Renal cortex interstitium (tissue), 15 donors: ENCODE measurements at places on chromosomes 2 and 18. TPM values are rescaled to one million over a fixed set of nuclear protein-coding genes. Genes with fewer than 3 reads are reported as not detected.

The SPR gene
- polyA plus RNA-seq = 8.9 TPM

The C2orf78 gene
- not detected for polyA plus RNA-seq

The MLPH gene
- 2.2 TPM for polyA plus RNA-seq

The MSTN gene
- 1.4 TPM for polyA plus RNA-seq

The ABCG5 gene
- polyA plus RNA-seq = 0.55 TPM

The CAPN13 gene
- 1.2 TPM for polyA plus RNA-seq

The MC5R gene
- polyA plus RNA-seq = not detected

The AQP12B gene
- 0.48 TPM for polyA plus RNA-seq

The PDE11A gene
- polyA plus RNA-seq = 6.7 TPM

The MYOM1 gene
- 8.1 TPM for polyA plus RNA-seq

The CACNB4 gene
- polyA plus RNA-seq = 16.7 TPM

The LCT gene
- polyA plus RNA-seq = 0.05 TPM

The ANKRD23 gene
- 6.9 TPM for polyA plus RNA-seq

The IL37 gene
- 0.40 TPM for polyA plus RNA-seq

The DAW1 gene
- polyA plus RNA-seq = 0.45 TPM

The DRC1 gene
- 4.6 TPM for polyA plus RNA-seq

The SERPINB2 gene
- polyA plus RNA-seq = 0.33 TPM

The ECEL1 gene
- polyA plus RNA-seq = 27.8 TPM

The CXCR1 gene
- 0.16 TPM for polyA plus RNA-seq

The SERPINB13 gene
- polyA plus RNA-seq = not detected

The KCNE4 gene
- polyA plus RNA-seq = 18.5 TPM

The RBKS gene
- polyA plus RNA-seq = 7.5 TPM

The BMP10 gene
- not detected for polyA plus RNA-seq

The HMSD gene
- polyA plus RNA-seq = 2.2 TPM

The DPP10 gene
- 13.1 TPM for polyA plus RNA-seq

The KCNJ13 gene
- 2.7 TPM for polyA plus RNA-seq

The CRYGC gene
- polyA plus RNA-seq = not detected

The ALPP gene
- polyA plus RNA-seq = not detected

The MROH2A gene
- polyA plus RNA-seq = 0.27 TPM

The CDCA7 gene
- polyA plus RNA-seq = 42.9 TPM

The KLHL30 gene
- polyA plus RNA-seq = 0.34 TPM

The TMEM247 gene
- polyA plus RNA-seq = not detected

The OR6B2 gene
- not detected for polyA plus RNA-seq

The LPIN1 gene
- 22.5 TPM for polyA plus RNA-seq

The SNRNP200 gene
- 193 TPM for polyA plus RNA-seq

The ZC3H6 gene
- polyA plus RNA-seq = 9.9 TPM

The RGPD3 gene
- polyA plus RNA-seq = 0.49 TPM

The GPATCH11 gene
- polyA plus RNA-seq = 10.5 TPM

The UGT1A10 gene
- polyA plus RNA-seq = not detected

The PRSS56 gene
- 0.09 TPM for polyA plus RNA-seq

The PRKAG3 gene
- not detected for polyA plus RNA-seq

The EFR3B gene
- polyA plus RNA-seq = 7.4 TPM

The TLX2 gene
- polyA plus RNA-seq = not detected

The DPYSL5 gene
- 8.5 TPM for polyA plus RNA-seq

The ACVR1C gene
- polyA plus RNA-seq = 0.23 TPM

The IL36A gene
- not detected for polyA plus RNA-seq

The ZNF804A gene
- 1.2 TPM for polyA plus RNA-seq
